Mucosa of gallbladder (tissue), 1 donor: ENCODE measurements at places on chromosomes 3 and 15.

GRCh38 chr15:71921191-71921590 is 110.8 kb downstream of the NR2E3 start:
- no peak for DNase-seq

DNA sequence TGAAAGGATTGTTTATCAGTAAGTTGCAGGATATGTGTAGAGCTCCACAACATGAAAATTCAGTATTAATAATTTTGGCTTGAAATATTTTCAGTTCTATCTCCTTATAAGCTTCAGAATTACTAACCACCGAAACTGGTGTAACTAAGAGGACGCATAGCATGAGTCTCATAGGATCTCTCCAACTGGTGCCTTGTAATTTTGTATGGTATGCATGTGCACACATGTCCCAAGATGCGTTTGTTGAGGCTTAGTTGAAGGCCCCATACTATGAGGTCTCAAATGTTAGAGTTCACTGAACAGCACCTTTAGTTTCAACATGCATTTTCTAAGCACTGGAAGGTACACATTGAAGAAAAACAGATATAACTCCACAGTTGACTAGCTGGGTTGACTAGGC is 195.4 kb downstream of the TP63 start:
- DNase-seq = no peak

- DNase-seq = no peak
These were observed 56.3 kb upstream of the PSMD6 start for GRCh38 chr3:64079369-64080150.

- no peak for DNase-seq
These were observed 232.1 kb upstream of the CDIN1 start for GRCh38 chr15:36347272-36347858.

- no peak for DNase-seq
These were observed 107.7 kb upstream of the RPL32 start for GRCh38 chr3:12948891-12949711.
